Activated CD8-positive, alpha-beta memory T cell treated with anti-CD3 and anti-CD28 coated beads, Interleukin-2, amount 10 ng/mL, durations not matched to agents 7 days and 5 days (primary cell): ENCODE measurements at places on chromosomes 6 and 20. TPM values are rescaled to one million over a fixed set of nuclear protein-coding genes. Genes with fewer than 3 reads are reported as not detected.

The MEP1A gene
- not detected for total RNA-seq

The BMP5 gene
- not detected for total RNA-seq

The KCNK15 gene
- total RNA-seq: not detected

- H3K27ac ChIP-seq: peak overlapping the region; percentile 62
- H3K4me3 ChIP-seq: no peak overlapping the region
- H3K36me3 ChIP-seq: peaks cover 42% of the 10 kb centered on the region
These were observed 202.3 kb downstream of the GMPR start for GRCh38 chr6:16440636-16441212.

- H3K27me3 ChIP-seq: no peaks in the 10 kb centered on the region
- H3K4me1 ChIP-seq: peaks cover 7% of the 10 kb centered on the region
- no peak for DNase-seq
- H3K27ac ChIP-seq: no peak overlapping the region
These were observed 53.3 kb downstream of the TRAM2 start for GRCh38 chr6:52523378-52524142.

GRCh38 chr6:36217188-36217587 lies 20.6 kb downstream of the BRPF3 start:
- H3K27ac ChIP-seq: no peak overlapping the region
- H3K36me3 ChIP-seq: peaks cover 29% of the 10 kb centered on the region
